ENCODE measurements at places on chromosomes 7 and 10.

DNA sequence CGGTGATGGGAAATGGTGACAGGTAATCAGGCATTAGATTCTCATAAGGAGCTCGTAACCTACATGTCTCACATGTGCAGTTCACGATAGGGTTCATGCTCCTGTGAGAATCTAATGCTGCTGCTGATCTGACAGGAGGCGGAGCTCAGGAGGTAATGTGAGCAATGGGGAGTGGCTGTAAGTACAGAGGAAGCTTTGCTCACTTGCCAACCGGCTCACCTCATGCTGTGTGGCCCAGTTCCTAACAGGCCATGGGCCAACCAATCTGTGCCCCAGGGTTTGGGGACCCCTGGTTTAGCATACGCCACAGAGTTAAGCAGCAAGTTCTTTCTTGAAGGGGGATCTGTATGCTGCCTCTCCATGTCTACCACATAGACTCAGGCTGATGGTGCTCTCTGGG, 133.1 kb downstream of the IQUB start:
- no peak for DNase-seq

GRCh38 chr10:132395704-132396493, 1.1 kb upstream of the PWWP2B start:
- DNase-seq = no peak

GRCh38 chr7:6730343-6730633, 23.5 kb upstream of the ZNF12 start:
- no peak for DNase-seq

DNA sequence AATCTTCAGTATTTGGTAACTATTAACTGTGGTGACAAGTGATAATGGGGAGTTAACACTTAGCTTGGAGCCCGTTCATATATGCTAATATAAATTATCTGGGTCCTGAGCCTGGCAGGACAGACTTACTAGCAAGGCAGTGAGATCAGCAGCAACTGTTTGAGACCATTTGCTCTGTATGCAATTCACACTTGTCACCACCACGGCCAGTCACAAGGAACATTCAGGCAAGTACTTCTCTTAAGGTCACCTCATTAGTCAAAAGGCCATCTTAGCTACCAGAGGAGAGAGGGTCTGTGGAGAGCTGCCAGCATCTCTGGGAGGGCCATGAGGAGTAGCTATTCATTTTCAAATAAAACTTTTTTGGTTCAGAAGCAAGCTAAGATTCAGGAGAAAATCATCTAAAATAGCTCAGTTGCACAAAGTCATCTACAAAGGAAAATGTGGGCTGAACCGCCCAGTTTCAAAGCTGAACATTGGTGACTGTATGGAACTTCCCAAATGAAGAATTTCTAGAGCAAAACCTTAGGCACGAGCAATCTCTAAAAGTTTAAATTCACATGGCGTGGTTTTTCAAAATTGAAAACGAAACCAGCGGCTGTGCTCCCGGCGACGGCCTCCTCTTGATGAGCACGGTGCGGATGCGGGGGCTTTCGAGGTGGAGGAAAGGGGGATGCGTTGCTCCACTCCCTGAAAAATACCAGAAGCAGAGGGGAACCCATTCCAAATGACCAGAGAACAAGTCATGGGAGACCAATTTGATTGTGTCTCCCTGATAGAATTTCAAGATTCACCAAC, 233.5 kb upstream of the MGMT start:
- DNase-seq = no peak

DNA sequence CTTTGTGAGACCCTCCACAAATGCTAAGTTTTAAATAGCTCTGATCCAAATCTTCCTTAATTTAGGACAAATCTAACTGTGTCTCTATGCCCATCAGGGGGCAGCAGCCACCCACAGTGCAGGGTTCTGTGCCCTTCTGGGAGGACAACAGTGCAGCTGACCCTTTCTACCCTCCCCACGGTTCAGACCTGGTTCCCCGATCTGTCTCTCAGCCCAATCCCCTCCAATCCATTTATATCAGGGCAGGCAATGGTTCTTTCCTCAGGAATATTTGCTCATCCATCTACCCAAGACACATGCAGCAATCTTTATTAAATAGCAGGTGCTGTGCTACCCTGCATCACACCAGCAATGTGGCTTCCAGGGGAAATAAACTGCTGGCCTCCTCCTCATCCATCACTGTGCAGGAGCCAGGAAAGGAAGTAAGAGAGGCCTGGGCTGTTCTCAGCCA, 4.0 kb upstream of the RBM28 start:
- peak; percentile 37 for DNase-seq

DNA sequence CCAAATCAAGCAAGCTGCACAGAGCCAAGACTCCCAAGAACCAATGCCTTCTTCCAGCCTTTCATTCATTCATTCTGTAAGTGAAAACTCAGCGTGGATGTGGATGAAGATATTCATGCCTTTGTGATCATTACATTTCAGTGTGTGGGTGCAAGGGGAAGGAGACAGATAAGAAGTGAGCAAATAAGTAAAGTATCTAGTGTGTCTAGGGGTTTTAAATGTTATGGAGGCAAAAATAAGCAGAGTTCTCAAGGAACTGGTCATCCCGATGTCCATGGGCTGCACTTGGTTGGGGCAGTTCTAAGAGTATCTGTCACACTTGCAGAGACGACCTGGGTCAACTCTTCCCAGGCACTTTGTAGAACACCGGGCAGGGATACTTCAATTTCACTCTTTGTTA, 149.1 kb downstream of the KIAA1217 start:
- no peak for DNase-seq

DNA sequence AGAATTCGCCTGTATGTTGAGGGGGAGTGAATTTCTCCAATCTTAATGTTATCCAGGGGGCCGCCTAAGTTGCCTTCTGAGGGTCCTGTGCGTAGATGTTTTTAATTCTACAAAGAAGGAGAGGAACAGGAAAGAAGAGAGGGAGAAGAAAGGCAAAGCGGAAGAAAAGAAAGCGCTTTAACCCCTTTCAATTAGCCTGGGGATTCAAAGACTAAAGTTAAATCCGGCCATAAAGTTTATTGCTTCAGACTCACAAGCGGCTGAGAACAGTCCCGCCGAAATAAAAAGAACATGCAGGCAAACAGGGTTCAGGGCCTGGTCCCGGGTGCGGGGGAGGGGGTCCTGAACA, 4.5 kb downstream of the HOXA5 start:
- no peak for DNase-seq

GRCh38 chr10:59675812-59676211, 33.8 kb downstream of the SLC16A9 start:
- DNase-seq = no peak

DNA sequence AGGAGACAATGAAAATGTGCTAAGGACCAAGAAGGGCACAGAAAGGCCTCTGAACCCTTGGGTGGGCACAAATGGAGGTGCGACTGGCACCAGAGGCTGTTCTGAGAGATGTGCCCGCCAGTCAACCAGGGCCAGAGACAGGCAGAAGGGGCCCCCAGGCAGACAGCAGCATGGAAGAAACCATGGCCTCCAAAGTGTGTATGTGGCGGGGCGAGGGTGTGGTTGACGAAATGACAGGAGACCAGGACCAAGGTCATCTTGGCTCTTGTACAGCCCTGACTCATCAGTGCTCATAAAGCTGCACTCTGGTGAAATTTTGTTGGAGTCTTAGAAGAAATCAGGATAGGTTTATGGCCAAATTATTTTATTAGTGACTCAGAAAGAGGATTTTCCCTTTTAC, 4.0 kb upstream of the MRPS24 start:
- no peak for DNase-seq

GRCh38 chr10:95352684-95353083, 61.9 kb upstream of the PDLIM1 start:
- DNase-seq = no peak

GRCh38 chr10:128852902-128853301, 614.1 kb upstream of the MGMT start:
- no peak for DNase-seq

- no peak for DNase-seq
Observed at GRCh38 chr7:90580051-90580450, 16.1 kb upstream of the CDK14 start.

DNA sequence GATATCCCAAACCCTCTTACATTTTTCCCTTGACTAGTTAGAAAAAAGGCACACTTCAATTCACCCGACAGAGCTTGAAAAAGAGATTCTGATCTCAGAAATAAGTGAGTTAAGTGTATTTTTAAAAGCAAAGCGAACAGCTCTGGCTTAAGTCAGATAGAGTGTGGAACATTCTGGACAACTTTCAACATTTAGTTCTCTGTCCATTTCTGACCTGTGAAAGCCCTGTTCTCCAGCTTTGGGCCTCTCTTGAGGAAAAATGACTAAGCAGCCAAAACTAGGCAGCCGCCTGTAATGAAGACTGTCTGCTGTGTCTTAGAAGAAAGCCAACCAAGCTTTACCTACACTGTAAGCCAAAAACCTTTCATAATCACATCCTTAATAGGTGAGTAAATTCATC, 50.5 kb downstream of the CDK6 start:
- no peak for DNase-seq
